AML-193 (cell line): ENCODE measurements at places on chromosomes 2 and 18.
A peak's percentile ranks its signal among the peaks of the same experiment; 100 is the strongest.

GRCh38 chr2:195009202-195009601 lies 647.8 kb upstream of the SLC39A10 start:
- no peak for DNase-seq

GRCh38 chr2:30287857-30288513 lies 56.7 kb downstream of the LBH start:
- no peak for DNase-seq

GRCh38 chr2:157192445-157193423 lies 64.8 kb upstream of the GALNT5 start:
- DNase-seq: no peak

DNA sequence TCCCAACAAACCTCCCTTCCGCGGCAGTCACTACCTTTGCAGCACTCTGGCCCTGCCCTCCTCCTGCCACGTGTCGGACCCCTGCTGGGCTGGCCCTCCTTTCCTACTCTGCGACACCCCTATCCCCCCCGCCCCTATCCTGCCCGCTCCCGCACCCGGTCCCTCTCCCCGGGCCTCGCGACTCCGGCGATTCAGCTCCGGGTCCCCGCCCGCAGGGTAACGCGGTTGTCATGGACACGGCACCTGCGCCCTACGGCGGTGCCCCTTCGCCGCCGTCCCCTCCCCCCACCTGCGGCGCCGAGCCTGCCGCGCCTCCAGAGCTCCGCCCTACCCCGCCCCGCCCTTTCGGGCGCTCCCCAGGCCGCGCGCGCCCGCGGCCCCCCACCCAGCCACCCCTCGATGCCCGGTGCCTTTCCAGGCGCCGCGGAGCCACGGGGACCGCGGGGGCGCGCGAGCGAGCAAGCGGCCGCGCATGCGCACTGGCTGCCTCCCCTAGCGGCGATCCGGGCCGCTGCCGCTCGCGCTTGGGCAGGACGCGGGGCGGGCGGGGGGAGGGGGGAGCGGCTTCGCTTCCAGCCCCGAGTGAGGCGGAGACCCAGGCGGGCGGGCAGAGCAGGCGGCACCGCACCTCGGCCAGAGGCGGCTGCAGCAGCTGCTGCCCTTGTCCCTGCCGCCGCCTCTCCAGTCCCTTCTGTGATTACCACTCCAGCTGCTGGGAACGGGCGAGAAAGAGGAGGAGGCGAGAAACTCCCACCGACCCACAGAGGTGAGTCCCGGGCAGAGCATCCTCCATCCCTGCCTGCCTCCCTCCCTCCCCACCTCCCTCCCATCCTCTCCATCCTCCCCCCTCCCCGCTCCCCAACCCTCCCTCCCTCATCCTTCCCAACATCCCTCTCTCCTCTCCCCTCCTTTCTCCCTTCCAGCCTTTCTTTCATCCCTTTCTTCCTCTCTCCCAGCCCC lies at the start of gene CTNNA2:
CTNNA2 (plus strand) TSS at position 610 of the 960 bp plus-strand sequence.
- no peak for DNase-seq

DNA sequence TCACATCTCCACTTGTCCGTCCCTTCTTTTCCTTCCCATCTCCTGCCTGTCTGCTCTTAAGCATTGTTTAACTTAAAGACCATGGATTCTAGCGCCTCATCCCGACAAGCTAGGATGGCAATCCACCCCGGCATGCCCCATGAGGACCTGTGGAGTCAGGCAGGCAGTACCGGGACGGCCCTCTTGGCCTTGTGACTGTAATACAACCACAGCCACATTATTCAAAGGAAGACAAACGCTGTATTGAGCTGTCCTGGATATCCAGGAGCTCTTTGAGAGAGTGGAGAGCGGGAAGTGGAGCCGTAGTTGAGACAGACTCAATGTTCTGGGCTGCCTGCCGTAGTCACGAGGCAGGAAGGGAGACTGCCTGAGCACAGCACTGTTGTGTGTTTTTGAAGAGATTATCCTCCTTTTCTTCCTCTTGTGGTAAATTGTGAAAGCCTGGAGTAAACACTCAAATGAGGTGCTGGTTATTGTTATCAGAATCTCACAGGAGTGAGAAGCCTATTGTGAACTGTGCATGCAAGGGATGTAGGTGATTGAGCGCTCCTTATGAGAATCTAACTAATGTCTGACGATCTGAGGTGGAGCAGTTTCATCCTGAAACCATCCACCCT lies 929.8 kb upstream of the CNTNAP5 start:
- DNase-seq: no peak

DNA sequence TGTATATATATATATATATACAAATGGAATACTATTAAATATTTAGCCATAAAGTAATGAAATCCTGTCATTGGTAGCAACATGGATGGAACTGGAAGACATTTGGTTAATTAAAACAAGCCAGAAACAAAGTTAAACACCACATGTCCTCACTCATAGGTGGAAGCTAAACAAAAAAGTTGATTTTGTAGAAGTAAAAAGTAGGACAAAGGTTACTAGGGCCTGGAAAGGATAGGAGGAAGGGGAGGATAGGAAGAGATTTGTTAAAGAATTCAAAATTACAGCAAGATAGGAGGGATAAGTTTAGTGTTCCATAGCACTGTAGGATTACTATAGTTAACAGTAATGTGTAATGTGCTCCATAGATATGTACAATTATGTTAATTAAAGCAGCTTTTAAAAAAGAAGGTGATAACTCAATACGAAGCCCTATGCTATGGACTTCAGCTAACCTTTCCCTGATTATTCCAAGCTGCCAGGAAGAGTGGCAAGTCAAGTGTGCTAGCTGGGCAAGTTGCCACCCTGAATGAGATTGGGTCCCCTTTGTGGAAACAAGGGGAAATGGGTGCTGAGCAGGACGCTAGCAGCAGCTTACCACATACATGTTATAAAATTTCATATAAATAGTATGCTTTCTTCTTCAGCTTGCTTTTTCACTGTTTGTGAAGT lies 12.3 kb downstream of the MERTK start:
- no peak for DNase-seq

GRCh38 chr2:223563462-223563861 lies 38.7 kb downstream of the SCG2 start:
- no peak for DNase-seq

GRCh38 chr2:95037384-95037839 lies 11.9 kb downstream of the MAL start:
- no peak for DNase-seq

GRCh38 chr2:47651296-47651695 lies 131.6 kb upstream of the MSH6 start:
- DNase-seq: no peak

DNA sequence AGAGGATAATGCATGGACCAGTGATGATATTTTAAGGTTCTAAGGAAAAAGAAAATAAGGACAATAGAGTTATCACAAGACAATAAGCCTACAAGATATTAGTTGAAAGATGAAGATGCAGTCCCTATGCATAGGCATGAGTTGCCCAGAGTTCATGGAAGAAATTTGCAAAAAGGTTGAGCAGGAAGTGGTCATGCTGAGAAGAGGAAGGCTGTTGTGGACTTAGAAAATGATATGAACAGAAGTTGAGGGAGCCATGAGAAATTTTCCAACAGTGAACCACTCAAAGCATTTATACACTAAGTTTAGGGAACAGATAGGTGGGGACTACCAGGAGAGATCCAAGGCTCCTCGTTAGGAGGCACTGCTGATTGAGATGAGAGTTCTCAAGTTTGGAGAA lies 3.5 kb downstream of the OSBPL6 start:
- no peak for DNase-seq

- DNase-seq: no peak
These were observed 312.4 kb downstream of the METTL4 start for GRCh38 chr18:2258954-2259353.

DNA sequence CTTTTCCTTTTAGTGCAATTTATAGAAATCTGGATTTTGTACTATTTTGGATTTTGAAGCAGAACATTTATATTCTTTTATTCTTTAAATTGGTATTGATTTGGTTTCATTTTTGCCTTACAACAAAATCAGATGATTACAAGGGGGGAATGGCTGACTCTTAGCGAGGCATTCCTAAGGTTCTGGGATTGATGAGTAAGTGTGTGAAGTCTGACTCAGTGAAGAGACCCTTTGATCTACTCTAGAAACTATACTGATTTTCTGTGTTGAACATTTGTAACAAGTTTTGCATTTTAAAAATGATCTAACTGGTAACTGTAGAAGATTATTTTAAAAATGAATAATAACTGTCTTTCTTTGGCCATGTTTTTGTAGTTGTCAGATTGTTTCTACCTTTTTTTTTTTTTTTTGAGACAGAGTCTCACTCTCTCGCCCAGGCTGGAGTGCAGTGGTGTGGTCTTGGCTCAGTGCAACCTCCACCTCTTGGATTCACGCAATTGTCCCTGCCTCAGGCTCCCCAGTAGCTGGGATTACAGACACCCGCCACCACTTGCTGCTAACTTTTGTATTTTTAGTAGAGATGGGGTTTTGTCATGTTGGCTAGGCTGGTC lies 48.7 kb downstream of the TTC39C start:
- no peak for DNase-seq

GRCh38 chr2:231489990-231490389 lies 25.7 kb upstream of the NCL start:
- no peak for DNase-seq

DNA sequence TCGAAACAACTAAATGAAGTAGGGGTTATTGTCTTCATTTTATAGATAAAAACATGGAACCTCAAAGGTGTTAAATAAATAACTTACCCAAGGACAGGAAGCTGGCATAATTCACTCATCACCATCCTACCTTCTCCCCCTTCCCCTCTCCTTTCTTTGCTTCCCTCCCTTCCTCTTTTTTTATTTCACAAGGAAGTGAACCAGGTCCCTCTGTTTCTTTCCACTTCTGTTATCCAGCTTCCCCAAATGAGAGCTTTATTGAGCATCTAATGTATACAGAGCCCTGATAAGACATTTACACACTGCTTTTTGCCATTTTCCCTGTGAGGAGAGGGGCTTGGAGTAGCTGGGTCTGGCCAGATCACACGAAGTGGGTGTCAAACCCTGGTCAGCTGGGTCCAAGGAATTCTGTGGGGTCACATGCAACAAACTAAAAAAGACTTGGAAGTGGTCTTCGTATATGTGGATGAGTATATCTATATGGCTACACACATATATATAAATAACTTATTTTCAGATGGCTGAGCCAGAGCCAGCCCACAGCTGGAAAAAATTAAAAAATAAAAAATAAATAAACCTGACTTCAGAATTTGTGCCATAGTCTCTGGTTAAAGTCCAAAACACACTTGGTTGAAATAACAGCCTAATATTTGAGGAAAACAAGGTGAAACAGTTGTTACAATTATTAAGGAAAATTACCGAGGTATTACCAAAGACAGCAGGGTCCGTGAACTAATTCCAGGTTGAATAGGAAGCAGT lies 49.3 kb upstream of the FOSL2 start:
- DNase-seq: peak; percentile 66

DNA sequence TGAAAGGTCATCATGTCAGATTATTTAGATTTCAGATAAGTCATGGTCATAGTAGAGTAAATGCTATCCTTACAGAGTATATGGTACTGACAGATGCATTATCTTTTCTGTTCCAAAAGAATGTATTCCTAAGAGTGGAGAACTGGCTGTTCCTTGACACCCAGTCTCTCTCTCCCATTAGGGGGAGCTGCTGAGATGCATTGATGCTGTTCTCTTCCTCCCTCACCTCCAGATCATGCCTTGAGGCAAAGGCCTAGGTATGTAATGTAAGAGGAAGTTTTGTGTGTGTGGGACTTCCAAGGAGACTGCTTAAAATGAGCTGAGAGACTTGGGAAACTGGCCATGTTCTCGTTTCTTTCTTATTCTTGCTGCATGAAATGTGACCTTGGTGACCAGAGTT lies 979.5 kb upstream of the CELF4 start:
- peak; percentile 9 for DNase-seq

- no peak for DNase-seq
These were observed 39.0 kb downstream of the NPC1 start for GRCh38 chr18:23547306-23547705.

GRCh38 chr2:197969391-197969893 lies 165.0 kb downstream of the PLCL1 start:
- no peak for DNase-seq

DNA sequence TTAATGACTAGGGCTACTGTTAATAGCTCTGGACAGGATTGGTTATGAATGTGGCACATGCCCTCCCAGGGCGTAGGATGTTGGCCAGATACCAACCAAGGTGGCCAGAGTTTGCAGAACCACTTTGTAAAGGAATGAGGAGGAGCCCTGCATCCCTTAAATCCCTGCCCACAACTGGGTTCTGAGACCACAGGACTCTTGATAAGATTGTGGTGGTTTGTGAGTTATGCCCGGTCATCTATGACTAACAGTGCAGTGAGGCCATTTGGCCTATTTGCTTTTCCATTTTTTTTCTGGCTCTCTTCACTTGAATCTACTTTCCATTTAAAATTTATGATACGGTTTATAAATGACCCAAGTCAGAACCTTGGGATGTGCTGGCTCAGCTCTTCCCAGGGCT lies 294.5 kb downstream of the PRKCE start:
- no peak for DNase-seq

GRCh38 chr2:55010149-55010591 lies 40.1 kb downstream of the RTN4 start:
- peak; percentile 71 for DNase-seq

- DNase-seq: no peak
These were observed 54.0 kb downstream of the UXS1 start for GRCh38 chr2:106140113-106140512.

GRCh38 chr2:148179724-148180123 lies 158.8 kb downstream of the MBD5 start:
- DNase-seq: no peak

DNA sequence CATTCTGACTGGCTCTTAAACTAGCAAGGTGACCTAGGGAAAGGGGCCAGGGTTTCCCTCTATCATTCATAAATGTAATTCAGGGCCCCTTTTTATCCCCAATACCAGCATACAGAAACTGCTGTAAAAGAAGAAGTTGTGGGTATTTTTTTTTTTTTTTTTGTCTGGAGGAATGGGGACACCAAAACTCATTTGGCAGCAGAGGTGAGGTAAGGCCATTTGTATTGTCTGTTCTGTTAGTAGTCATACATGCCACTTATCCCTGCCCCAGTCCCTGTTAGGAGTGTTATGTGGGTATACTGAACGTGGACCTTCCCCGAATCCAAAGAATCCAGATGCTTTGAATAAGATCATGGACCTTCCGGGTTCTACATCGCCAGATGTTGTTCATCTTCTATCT lies 1.7 kb downstream of the SEPTIN2 start:
- DNase-seq: peak; percentile 44

DNA sequence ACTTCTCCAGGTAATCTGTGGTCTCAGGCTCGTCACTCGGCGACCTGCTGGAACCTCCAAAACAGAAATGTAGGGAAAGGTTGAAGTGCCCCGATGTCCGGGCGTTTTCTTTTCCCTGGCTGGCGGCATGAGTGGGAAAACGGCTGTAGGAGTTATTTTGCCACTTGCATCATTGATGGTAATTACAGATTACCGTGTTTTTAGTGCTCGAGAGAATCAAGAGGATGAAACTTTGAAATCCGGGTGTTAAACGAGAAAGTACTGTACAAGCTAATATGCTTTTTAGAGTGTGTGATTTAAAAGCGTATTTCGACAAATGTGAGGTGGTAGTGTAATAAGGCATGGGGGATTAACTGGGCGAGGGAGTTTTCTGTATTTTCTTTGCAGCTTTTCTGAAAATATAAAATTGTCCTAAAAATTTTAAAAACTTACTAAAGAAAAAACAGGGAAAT lies 819 bp downstream of the GRHL1 start:
- DNase-seq: no peak
